ENCODE measurements at places on chromosomes 3 and 15.

DNA sequence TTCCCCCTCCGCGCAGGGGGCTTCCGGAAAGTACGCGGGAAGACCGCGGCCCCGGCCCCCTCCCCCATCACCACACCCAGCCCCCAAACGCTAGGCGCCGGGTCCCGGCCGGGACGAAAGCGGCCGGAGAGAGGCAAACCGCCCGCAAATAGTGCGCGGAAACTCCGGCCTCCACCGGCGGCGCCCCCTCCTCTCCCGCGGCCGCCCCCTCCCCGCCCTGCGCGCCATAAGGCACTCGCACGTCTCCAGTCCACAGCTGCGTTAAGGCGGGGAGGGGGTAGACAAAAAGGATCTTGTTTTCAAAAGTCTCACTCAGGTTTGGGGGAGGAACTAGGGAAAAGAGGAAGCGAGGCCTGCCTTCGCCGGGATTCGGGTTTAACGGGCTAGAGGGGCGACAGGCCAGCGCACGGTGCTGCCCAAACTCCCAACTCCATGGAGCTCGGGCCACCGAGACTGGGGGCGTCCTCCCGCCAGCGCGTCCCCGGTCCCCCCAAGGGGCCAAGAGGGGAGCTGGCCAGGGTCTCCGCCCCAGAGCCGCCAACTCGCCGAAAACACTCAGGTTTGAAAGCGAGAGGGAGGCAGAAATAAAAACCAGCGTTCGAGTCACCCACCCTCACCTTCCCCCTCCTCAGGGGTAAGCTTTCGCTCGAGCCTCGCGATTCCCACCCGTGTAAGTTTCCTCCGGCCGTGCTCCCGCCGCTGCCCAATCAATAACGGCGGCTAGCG, 1.8 kb downstream of the ANP32A start:
- H3K27ac ChIP-seq: peak overlapping the region; percentile 89
- peaks cover 5% of the 10 kb centered on the region for H3K4me1 ChIP-seq
- H3K27me3 ChIP-seq: no peaks in the 10 kb centered on the region
- H3K4me3 ChIP-seq: peak overlapping the region; percentile 93
- H3K36me3 ChIP-seq: no peaks in the 10 kb centered on the region

GRCh38 chr3:197298341-197298944, at the start of gene DLG1:
TSS of gene DLG1 (minus strand) at chr3:197298612. CDS start at chr3:197297204, 1,408 bp downstream.
- peak; percentile 93 for DNase-seq
- peak within 1 kb of the TSS; percentile 78 for H3K27ac ChIP-seq
- H3K4me3 ChIP-seq: peak within 1 kb of the TSS; percentile 53

DNA sequence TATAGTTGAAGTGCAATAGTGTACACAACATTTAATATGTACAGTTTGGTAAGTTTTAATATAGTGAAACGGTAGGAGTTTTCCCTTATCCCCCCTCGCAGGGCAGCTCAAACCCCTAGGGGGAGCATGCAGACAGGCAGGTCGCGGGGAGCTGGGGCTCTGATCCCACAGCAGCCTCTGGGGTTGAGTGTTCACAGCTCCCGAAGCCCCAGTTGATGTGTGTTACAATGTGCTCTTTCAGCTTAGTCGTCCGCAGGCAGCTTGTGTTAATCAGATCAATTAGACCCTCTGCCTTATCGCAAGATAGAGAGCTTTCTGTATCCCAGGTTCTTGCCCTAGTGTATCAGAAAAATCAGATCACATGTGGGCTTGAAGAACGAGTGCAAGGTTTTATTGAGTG, 143.1 kb upstream of the CHRNA7 start:
- no peaks in the 10 kb centered on the region for H3K36me3 ChIP-seq
- no peak for DNase-seq
- no peaks in the 10 kb centered on the region for H3K27me3 ChIP-seq
- no peaks in the 10 kb centered on the region for H3K4me1 ChIP-seq
- no peak overlapping the region for H3K4me3 ChIP-seq
- H3K27ac ChIP-seq: no peak overlapping the region

GRCh38 chr3:132231633-132232032, 85.6 kb upstream of the ACP3 start:
- H3K27me3 ChIP-seq: no peaks in the 10 kb centered on the region
- no peak overlapping the region for H3K4me3 ChIP-seq
- H3K36me3 ChIP-seq: no peaks in the 10 kb centered on the region
- no peaks in the 10 kb centered on the region for H3K4me1 ChIP-seq
- DNase-seq: peak; percentile 62

DNA sequence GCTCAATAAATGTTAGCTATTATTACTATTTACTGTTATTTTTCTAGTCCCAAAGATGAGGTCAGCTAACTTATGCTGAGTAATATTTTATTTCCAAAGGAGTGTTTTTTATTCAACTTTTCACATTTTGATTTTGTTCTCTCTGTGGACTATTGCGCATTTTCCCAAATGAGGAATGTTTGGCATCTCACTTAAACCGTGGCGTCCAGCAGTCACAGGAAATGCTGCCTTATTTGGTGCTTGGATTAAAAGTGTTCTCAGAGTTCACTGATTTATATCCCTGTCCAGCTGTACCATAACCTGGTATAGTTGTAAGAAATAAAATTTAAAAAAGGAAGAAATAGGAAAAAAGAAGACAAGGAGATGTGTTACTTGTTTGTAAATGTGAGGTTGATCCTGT, 166.8 kb downstream of the THSD4 start:
- H3K27me3 ChIP-seq: no peaks in the 10 kb centered on the region
- peaks cover 2% of the 10 kb centered on the region for H3K36me3 ChIP-seq
- H3K4me1 ChIP-seq: peaks cover 18% of the 10 kb centered on the region
- peak overlapping the region; percentile 56 for H3K27ac ChIP-seq
- H3K4me3 ChIP-seq: no peak overlapping the region

GRCh38 chr3:194773771-194774455, 88.2 kb downstream of the FAM43A start:
- no peaks in the 10 kb centered on the region for H3K4me1 ChIP-seq
- H3K27me3 ChIP-seq: peaks cover 4% of the 10 kb centered on the region
- DNase-seq: no peak
- no peak overlapping the region for H3K27ac ChIP-seq
- no peaks in the 10 kb centered on the region for H3K36me3 ChIP-seq
- no peak overlapping the region for H3K4me3 ChIP-seq
